ENCODE measurements at places on chromosomes 7 and 10.

GRCh38 chr7:129041142-129042085, 13.5 kb downstream of the TNPO3 start:
- DNase-seq, result no peak

GRCh38 chr10:26423722-26424121, 14.4 kb upstream of the APBB1IP start:
- no peak for DNase-seq

DNA sequence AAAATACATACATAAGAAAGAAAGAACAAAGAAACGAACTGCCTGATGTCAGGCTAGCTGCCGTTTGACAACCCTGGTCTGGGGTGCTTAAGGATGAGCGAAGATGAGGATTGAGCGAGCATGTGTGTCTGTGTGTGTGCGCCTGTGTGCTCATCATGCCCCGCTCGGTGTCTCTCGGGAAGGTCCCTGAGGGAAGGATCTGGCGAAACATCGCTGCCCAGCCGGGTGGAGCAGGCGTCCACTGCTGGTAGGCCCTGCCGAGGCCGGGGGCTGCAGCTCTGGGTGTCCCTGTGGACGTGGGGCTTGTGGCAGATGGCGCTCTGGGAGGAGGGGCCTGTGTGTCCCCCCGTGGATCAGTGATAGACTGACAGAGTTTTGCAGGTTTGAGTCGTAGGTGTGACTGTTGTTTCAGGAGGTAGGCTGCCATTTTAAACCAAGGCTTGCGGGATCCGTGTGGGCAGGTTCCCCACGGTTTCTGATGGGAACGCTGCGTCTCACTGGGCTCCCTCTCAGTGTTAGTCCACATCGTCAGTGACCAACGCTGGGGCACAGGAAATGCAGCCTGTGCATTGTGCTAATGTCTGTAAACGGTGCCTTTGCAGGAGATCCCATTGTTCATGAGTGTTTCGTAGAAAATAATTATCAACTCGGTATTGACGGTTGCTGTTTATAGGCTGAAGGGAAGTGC, 5.9 kb upstream of the SUN1 start:
- no peak for DNase-seq

DNA sequence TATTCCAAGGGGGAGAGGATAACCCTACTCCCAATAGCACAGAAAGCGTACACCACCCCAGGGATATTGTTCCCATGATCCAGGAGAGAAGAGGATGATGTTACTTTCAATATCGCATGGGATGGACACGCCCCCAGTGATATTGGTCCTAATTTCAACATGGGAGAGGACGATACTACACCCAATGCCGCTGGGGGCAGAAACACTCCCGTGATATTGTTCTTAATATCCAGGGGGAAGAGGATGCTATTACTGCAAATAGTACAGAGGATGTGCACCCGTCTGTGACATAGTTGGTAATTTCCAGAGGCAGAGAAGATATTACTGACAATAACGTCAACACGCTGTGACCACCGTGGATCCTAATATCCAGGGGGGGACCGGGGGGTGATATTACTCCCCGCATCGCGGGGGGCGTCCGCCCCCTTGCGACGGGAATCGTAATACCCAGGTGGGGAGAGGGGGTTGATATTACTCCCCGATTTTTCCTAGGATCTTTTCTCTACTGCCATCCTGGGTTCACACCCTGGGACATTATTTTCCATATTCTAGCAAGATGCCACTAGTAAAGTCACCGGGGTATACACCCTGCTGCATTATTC, 16.6 kb downstream of the MEIG1 start:
- no peak for DNase-seq

GRCh38 chr7:327991-328702, 38.2 kb downstream of the FOXL3 start:
- DNase-seq, result no peak

DNA sequence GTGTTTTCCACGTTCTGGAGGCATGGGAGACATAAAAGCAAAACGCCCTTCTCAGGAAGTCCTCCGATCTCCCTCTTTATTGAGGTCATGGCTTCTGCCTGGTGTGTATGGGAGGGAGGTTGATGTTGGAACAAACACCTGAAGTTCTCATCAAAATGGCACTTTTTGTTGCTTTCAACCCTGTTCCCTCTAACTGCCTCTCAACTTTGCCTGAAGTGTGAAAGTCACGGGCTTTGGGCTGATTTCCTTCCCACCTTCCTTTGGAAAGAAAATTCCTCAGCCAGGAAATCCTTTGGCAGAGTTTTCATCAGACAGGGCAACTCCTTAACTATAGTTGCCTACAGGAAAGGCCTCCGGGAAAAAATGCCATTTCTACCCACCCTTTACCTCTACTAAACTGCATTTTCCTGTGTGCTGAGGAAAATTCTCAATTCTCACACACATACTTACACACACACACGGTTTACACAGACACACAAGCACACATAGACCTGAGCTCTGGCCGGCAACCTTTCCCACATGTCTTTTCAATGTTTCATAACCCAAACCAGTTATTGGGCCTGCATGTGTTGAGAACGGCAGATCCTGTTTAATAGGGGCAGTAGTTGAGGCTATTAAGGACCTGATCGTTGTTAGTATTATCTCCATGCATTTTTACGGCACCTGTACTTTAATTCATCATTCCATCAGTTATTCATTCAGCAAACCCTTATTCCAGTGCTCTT, 36.4 kb downstream of the CYP17A1 start:
- DNase-seq, result no peak

- DNase-seq, result no peak
Measured at GRCh38 chr10:2984682-2985081, 82.7 kb upstream of the PFKP start.

DNA sequence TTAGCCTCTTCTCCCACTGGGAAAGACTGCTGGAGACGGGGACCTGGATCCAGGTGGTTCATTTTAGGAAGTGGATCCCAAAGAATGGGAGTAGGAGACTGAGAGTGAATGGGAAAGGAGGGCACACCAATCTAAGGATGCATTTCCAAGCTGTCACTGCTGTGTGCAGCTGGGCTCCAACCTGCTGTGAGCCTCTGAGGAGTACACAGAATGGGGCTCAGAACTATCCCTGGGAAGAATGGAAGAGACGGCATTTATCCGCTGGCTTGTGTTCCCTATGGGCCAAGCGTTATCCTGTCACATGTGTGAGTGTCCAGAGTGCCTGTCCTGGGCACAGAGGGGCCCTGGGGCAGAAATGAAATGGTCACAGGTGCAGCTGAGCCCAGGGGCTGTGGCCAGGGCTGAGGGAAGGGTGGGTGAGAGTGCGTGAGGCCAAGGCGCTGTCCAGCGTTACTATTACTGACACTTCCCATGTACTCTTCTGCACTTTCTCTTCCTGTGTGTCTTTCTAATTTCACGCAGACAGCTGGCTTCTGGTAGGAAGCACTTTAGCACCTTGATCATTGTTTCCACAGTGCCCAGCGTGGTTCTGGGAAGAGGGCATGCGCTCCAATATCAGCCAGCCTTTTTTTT, 35.4 kb upstream of the PODXL start:
- no peak for DNase-seq

GRCh38 chr7:135856356-135857144, 107.9 kb upstream of the FAM180A start:
- DNase-seq, result no peak

GRCh38 chr7:3495954-3496353, 194.9 kb downstream of the SDK1 start:
- no peak for DNase-seq

- no peak for DNase-seq
Measured at GRCh38 chr7:96241855-96242254, 80.0 kb downstream of the SLC25A13 start.

DNA sequence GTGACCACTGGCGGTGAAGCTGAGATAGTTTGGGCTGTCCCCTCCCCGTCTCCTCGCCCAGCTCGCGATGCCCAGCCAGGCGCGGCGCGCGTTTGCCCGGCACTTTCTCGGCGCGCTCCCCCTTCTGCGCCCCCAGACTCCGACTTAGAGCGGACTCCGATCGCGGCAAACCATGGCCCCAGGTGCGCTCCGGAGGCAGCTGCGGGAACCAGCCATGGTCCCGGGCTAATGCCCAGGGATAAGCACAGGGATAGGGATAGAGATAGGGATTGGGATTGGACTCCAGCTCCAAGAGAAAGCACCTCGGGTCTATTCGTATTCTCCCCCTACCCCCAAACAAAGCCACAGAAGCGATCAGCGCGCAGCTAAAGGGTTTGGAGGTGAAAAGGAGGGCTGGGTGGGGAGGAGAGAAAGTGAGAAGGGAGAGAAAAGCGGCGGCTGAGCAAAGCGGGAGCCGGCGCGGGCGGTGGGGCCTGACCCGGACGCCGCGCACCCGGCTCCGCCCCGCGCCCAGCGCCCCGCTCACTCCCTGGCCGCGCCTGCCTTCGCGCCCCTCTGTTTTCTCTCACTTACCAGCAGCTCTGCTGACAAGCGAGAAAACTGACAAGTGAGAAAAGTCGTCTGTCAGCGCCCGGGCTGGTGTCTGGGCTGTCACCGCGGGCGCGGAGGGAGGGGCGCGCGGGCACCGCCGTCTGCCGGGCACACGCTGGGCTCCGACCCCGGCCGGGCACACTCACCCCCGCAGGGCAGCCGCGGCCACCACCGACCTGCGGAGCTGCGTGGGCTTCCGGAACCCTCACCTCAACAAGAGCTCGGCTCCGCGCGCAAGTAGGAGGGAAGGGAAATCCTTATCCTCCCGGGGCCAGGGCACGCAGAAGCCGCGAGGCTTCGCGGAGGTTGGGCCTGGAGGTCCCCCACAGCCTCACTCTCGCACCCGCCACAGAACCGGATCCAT, at the start of gene PDE1C:
Gene PDE1C, minus strand, starts transcription at position 2 of the 955 bp plus-strand sequence.
- no peak for DNase-seq

Measured in mesenteric fat pad (tissue), 1 donor.